NCI-H1436 (cell line): ENCODE measurements at places on chromosomes 11 and 22.

DNA sequence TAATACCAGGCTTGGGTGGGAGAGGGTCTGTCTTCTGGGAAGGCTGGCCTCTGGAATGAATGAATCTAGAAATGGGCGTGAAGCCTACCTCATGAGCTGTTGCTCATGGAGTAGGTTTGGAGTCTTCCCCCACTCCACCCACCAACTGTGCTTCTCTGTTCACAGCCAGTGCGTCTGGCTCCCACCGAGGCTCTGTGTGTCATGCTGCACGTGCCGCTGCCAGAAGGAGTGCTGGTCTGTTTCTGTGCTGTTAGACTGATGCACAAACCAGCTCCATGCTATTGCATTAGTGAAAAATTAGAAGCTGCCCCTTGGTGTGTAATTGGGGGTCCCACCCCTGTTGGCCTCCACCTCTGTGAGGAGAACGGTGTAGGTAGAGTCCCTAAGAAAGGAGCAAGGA lies 132.3 kb upstream of the PARVA start:
- DNase-seq, result no peak

- no peak for DNase-seq
These were observed 34.0 kb downstream of the TBCEL start for GRCh38 chr11:121057922-121058321.

GRCh38 chr11:13928566-13929251 lies 33.8 kb upstream of the SPON1 start:
- no peak for DNase-seq

DNA sequence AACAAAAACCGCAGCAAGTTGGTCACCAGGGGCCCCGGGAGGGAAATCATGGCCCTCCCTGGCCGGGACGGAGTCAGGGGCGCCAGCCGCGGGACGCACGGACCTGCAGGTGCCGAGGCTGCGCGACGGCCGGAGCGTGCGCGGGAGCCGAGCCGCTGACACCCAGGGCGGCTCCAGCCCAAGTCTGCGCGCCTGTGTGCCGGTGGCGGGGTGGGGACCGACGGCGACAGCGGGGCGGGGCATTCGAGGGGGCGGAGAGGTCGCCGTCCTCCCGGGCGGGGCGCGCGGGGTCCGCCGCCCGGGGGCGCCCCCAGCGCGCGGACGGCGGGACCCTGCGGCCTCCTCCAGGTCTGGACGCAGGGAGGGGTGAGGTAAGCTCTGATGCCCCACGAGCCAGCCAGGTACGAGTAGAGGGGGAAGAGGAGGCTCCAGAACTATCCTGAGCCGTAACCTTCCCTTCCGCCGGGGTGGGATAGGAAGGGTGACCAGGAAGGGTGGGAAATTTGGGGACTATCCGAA lies at the start of gene ESAM:
Gene ESAM (minus strand): TSS at position 186 of the 519 bp plus-strand sequence. CDS start 136 bp downstream, at position 50.
- DNase-seq, result peak; percentile 8

GRCh38 chr11:694563-695287 lies at the start of gene DEAF1:
Gene DEAF1 (minus strand): TSS chr11:695222. CDS start chr11:695047, 175 bp downstream.
- peak; percentile 94 for DNase-seq

GRCh38 chr11:6431861-6432260 lies 8.9 kb downstream of the HPX start:
- no peak for DNase-seq

DNA sequence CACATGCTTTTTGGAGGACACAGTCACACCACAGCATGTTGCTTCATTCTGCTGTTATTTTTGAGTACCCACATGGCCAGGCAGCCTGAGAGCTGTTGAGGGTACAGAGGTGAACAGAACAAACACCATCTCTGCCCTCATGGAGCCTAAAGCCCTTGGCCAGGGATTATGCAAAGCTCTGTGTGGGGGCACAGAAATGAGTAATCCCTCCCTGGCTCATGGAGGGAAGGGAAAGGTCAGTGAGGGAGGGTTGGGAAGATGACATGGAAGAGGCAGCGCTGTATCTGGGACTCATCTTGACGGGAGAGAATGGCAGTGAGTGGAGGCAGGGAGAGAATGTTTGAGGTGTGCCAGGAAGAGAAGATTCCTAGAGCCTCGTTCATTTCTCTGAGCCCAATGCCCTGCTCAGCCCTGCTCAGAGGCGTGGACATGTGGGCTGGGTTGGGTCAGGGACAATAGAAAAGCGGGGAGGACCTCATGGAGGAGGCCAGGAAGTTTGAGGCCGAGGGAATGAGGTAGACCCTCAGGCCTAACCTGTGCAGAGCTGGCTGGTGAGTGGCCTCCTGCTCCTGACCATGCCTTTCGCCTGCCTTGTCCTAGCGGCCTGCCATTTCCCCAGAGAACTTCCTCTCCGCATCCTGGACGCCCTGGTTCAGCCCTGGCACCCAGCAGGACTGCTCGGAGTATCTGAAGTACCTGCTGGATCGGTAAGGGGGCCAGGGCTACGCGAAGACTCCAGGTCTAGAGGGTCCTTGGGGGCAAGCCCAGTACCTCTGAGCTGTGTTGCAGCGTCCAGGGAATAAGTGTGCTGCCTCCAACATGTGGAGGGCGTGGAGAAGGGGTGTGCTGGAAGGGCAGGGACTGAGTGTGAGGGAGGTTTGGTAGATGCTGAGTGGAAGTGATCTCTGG lies 19.8 kb downstream of the USP35 start:
- no peak for DNase-seq

DNA sequence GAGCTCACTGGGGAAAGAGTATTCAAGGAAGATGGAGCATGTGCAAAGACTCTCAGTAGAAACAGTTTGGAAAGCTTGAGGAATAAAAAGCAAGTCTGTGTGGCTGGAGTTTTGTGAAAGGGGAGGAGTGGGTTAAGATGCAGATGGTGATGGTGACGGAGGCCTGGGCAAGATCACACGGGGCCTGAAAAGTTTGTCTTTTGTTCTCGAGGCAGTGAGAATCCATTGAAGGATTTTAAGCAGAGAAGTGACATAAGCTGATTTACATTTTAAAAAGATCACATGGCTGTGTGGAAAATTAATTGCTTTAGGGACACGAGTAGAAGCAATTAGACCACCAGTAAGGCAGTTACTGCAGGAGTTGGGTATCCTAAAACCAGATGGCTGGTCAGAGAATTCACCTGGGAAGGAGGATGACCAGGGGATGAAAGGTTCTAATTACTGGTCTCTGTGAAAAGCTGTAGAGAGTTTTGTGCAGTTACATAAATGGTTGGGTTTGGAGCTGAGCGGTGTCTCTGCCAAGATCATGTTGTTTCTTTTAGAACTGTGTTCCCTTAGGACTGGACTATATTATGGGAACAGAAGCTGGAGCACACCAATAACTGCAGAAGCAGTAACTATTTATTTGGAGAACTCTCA lies 7.1 kb downstream of the RRP8 start:
- DNase-seq, result no peak

- no peak for DNase-seq
These were observed 57.6 kb downstream of the RNF169 start for GRCh38 chr11:74806267-74806666.
